Glutamatergic neuron (in vitro differentiated cells): ENCODE measurements at places on chromosomes 13 and 19.

DNA sequence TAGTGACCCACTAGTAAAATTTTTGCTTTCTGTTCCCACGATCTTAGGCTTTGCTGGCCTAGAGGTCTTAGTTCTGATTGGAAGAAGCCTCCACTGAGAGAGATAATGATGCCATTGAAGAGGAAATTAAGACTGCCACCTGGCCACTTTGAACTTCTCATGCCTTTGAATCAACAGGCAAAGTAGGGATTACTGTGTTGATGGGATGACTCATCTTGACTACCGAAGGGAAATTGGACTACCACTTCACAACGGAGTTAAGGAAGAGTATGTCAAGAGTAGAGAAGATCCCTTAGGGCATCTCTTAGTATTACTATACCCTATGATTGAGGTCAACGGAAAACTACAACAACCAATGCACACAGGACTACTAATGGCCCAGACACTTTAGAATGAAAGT is 12.7 kb upstream of the FREM2 start:
- no peak for DNase-seq
- no peaks in the 10 kb centered on the region for H3K27me3 ChIP-seq
- H3K36me3 ChIP-seq: no peaks in the 10 kb centered on the region
- no peak overlapping the region for H3K27ac ChIP-seq
- H3K4me3 ChIP-seq: no peak overlapping the region

DNA sequence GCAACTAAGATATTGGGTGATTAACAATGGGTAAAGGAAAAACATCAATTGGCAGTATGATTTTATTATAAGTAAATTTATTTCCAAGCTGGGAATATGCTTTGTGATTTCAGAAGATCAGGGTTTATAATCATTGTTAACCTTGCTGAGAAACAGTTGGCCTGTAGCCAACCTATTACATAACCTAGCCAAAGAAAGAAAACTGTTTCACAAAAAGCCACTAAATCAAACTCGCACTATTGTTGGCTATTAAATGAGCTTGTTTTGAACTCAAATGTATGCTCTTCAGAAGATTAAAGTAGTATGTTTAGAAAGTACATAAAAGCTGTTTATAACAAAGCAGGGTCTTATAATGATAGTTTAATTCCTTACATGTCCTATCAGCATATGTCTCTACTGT is 151.7 kb downstream of the LHFPL6 start:
- H3K4me1 ChIP-seq: peaks cover 7% of the 10 kb centered on the region
- H3K27me3 ChIP-seq: no peaks in the 10 kb centered on the region
- DNase-seq: no peak
- H3K36me3 ChIP-seq: no peaks in the 10 kb centered on the region
- H3K27ac ChIP-seq: no peak overlapping the region

GRCh38 chr13:31209172-31209840 is 9.5 kb downstream of the B3GLCT start:
- H3K27ac ChIP-seq: peak overlapping the region; percentile 97
- peaks cover 2% of the 10 kb centered on the region for H3K27me3 ChIP-seq
- peak overlapping the region; percentile 71 for H3K4me3 ChIP-seq
- peak; percentile 69 for DNase-seq

GRCh38 chr13:44819772-44820171 is 169.5 kb downstream of the NUFIP1 start:
- DNase-seq: no peak
- no peak overlapping the region for H3K27ac ChIP-seq
- peaks cover under 1% of the 10 kb centered on the region for H3K4me1 ChIP-seq
- H3K27me3 ChIP-seq: peaks cover 1% of the 10 kb centered on the region

- H3K36me3 ChIP-seq: no peaks in the 10 kb centered on the region
- no peak overlapping the region for H3K4me3 ChIP-seq
- H3K27ac ChIP-seq: no peak overlapping the region
- peaks cover 13% of the 10 kb centered on the region for H3K4me1 ChIP-seq
- no peaks in the 10 kb centered on the region for H3K27me3 ChIP-seq
These were observed 44.7 kb downstream of the TM9SF2 start for GRCh38 chr13:99545979-99546378.

DNA sequence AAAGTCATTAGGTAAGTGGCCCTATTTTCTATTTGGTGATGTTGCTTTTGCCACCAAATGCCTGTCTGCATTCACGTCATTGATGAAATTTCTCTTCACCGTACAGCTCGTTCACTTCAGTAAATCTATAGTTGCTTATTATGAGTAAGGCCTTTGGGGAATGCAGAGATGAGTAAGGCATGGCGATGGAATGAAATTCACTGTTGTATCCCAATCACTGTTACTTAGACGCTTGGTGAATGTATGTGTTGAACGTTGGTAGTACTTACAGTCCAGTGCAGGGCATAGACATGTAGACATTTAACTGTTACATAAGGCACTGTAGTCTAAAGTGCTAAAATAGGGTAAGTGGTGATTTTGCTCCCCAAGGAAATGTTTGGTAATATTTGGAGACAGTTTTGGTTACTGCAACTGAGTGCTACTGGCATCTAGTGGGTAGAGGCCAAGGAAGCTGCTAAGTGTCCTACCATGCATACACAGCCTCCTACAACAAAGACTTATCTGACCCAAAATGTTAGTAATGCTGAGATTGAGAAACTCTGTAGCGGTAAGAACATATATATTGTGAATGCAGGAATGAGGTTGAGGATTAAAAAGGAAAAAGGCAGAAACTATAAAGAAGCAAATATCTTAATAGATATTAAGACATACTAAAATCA is 5.8 kb downstream of the AKAP11 start:
- no peak overlapping the region for H3K27ac ChIP-seq
- H3K27me3 ChIP-seq: peaks cover 2% of the 10 kb centered on the region
- DNase-seq: no peak
- H3K36me3 ChIP-seq: no peaks in the 10 kb centered on the region
- H3K4me1 ChIP-seq: peaks cover 13% of the 10 kb centered on the region

GRCh38 chr13:65656740-65657329 is 1573.3 kb downstream of the PCDH9 start:
- no peaks in the 10 kb centered on the region for H3K36me3 ChIP-seq
- H3K4me3 ChIP-seq: no peak overlapping the region
- H3K4me1 ChIP-seq: peaks cover 33% of the 10 kb centered on the region
- no peak for DNase-seq
- peaks cover 3% of the 10 kb centered on the region for H3K27me3 ChIP-seq

DNA sequence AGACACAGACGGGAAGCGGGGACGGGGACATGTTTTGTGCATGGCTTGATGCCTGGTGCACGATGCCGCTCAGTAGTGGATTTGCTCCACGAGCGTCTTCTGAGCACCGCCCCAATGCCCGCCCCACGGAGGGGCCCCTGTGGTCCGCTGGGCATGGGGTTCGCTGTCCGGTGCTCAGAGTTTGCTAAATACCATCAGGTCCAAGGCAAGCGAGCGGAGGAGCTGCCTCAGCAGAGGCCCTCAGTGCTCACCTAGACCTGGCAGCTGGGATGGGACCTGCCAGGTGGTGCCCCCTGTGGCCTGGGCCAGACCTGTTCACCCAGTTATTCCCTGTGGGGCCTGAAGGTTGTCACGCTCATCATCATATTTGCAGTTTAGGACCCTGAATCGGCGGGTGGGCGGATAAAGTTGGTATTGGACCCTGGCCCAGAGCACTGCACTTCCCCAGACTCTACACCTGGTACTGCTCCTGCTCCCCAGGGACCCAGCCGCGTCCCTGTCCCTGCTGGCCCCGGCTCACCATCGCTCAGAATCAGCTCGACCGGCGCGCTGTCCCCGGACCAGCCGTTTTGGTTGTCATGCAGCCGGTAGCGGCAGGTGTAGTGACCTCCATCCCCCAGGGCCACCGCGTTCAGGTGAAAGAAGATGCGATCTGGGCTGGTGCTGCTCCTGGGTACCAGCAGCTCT is 2.3 kb downstream of the A1BG start:
- peaks cover 3% of the 10 kb centered on the region for H3K4me1 ChIP-seq
- H3K36me3 ChIP-seq: peaks cover 5% of the 10 kb centered on the region
- no peak overlapping the region for H3K27ac ChIP-seq
- no peak for DNase-seq
- no peak overlapping the region for H3K4me3 ChIP-seq
- peaks cover 6% of the 10 kb centered on the region for H3K27me3 ChIP-seq

DNA sequence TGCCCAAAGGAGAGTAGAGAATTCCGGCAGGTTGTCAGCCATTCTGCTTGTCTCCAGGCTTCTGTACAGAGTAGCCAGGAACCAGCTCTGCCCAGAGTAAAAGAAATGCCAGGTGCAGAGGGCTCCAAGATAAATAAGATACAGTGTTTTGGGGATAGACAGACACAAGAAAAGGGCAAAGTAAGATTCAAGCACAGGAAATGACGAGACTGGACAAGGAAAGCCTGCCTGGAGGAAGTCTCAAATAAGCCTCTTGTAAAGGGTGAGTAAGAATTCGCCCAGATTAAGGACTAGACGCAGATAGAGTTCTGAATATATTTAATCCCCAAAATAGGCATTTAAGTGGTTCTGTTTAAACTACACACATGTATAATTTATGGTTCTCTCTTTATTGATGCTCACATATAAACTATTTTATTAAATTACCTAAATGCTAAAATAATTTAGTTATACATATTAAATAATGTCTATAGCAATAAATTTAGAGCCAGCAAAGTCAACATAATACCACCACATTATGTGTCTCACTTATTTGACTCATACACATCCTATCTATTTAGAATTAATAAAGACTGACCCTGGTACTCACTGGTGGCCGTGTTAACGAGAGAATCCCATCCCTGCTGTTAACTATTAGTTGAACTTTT is 98.4 kb upstream of the RAP2A start:
- no peak for DNase-seq
- no peak overlapping the region for H3K27ac ChIP-seq
- H3K4me3 ChIP-seq: no peak overlapping the region
- peaks cover 8% of the 10 kb centered on the region for H3K4me1 ChIP-seq

DNA sequence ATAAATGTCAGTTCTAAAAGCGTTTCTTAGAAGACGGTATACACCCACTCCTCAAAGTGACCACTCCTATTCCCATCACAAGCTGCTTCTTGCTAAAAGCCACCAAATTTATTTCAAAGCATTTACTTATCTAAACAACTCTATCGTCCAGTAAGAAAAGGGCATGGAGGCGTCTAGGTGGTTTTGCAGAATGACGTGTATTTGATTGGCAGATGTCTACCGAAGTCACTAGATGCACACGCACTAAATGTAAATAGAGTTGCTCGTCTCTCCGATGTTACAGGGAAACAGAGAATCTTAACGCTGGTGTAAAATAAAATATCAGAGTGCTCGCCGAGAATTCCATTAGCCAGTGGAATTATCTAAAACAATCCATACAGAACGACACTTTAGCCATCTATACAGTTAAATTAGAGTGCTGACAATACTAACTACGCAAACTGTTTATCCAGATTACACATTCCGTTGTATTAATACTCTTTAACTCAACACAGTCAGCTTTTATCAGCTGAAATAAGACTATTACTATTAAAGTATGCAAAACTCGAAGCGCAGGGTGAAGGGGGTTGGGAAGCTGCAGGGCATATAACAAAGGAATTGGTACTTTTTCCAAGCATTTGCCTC is 1.9 kb downstream of the KLF12 start:
- H3K36me3 ChIP-seq: no peaks in the 10 kb centered on the region
- peaks cover 15% of the 10 kb centered on the region for H3K4me1 ChIP-seq
- peak overlapping the region; percentile 100 for H3K4me3 ChIP-seq
- no peak for DNase-seq
- H3K27me3 ChIP-seq: peaks cover 12% of the 10 kb centered on the region

DNA sequence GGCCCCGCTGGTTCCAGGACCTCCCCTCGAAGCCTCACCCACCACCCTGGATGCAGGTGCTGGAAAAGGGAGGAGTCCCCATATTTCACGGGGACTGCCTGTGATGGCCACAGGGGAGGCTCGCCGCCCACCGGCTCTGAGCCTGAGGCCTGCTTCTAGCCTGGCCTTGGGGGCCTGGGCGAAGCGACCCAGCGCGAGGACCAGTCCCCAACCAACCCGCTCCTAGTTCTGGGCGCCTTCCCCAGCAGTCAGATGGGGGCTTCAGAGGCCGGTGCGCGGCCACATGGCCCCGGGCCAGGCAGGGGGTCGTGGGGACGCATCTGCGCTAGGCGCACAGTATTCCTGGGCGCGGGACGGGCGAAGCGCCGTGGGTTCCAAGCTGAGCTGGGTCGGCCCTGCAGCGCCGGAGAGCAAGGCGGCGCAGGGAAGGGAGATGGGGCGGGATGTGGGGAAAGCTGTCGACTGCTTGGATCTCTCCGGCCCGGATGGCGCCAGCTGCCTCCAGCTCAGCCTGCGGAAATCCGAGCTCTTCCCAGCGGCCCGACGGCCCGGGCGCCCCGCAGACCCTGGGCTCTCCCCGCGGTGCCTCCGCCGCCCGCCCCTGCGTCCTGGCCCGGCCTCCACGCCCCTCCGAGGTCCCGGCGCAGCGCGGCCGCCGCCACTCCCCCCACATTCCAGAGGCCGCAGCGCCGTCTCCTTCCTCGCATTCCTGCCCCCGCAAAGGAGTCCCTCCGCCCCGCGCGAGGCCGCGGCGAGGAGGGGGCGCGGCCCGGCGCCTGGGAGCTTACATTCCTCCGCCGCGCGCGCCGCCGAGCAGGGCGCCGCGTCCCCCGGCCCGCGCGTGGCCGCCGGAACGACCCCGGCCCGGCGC is at the start of gene WTIP:
Gene WTIP (plus strand): TSS at position 788 of the 871 bp plus-strand sequence. CDS start 217 bp downstream, outside the sequence.
- peaks cover 2% of the 10 kb centered on the region for H3K4me1 ChIP-seq
- no peaks in the 10 kb centered on the region for H3K36me3 ChIP-seq
- no peak within 1 kb of the TSS for H3K27ac ChIP-seq
- peak; percentile 60 for DNase-seq

DNA sequence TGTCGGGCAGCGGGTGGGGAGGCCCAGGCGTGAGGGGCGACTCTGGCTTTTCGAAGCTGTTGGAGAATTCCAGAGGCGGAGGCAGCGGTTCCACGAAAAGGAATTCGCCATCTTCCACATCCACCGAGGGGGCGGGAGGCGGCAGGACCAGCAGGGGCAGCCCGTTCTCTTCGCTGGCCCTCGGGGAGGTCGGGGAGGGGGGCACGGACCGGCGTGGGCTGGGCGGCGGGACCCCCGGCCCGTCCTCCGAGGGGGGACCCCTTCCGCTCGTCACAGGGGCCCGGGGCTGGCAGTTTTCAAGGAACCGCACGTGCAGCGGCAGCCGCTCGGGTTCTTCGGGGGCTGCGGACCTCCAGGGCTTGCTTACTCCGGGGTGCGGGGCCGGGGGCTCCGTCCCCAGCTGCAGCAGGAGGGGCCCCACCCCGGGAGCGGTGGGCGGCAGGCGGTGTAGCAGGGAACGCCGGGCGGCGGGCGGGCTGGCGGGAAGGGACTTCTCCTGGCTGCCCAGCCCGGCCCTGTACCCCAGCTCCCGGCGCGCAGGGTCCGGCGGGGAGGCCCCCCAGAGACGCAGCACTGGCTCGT is 18.0 kb downstream of the C19orf81 start:
- H3K27me3 ChIP-seq: peaks cover 20% of the 10 kb centered on the region
- peaks cover 4% of the 10 kb centered on the region for H3K36me3 ChIP-seq
- no peaks in the 10 kb centered on the region for H3K4me1 ChIP-seq
- no peak overlapping the region for H3K4me3 ChIP-seq
- peak; percentile 47 for DNase-seq

GRCh38 chr13:22047082-22047784 is 376.4 kb downstream of the FGF9 start:
- no peaks in the 10 kb centered on the region for H3K36me3 ChIP-seq
- H3K27ac ChIP-seq: no peak overlapping the region
- no peaks in the 10 kb centered on the region for H3K4me1 ChIP-seq
- no peak overlapping the region for H3K4me3 ChIP-seq
- no peak for DNase-seq
